ENCODE measurements at places on chromosomes 11 and 22.
A peak's percentile ranks its signal among the peaks of the same experiment; 100 is the strongest.

- DNase-seq = no peak
Observed at GRCh38 chr11:66437979-66438503, 607 bp downstream of the MRPL11 start.

DNA sequence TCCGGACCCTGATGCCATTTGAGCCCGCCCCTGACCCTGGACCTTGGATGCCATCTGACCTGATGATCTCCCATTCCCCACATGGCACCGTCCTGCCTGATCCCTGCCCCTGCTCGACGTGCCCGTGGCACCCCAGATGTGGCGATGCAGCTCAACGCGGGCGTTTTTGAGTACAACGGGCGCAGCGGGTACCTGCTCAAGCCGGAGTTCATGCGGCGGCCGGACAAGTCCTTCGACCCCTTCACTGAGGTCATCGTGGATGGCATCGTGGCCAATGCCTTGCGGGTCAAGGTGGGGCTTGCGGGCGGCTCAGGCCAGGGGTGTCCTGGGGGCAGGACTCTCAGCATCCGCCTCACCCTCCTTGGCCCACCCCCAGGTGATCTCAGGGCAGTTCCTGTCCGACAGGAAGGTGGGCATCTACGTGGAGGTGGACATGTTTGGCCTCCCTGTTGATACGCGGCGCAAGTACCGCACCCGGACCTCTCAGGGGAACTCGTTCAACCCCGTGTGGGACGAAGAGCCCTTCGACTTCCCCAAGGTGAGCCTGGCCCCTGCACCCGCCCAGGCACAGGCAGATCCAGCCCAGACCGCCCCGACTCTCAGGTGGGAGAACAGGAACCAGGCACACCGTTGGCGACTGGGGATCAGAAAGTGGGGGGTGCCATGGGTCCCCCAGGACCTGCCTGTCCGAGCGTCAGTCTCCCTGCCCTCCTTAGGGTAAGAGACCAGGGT lies 11.1 kb downstream of the PLCB3 start:
- no peak for DNase-seq

DNA sequence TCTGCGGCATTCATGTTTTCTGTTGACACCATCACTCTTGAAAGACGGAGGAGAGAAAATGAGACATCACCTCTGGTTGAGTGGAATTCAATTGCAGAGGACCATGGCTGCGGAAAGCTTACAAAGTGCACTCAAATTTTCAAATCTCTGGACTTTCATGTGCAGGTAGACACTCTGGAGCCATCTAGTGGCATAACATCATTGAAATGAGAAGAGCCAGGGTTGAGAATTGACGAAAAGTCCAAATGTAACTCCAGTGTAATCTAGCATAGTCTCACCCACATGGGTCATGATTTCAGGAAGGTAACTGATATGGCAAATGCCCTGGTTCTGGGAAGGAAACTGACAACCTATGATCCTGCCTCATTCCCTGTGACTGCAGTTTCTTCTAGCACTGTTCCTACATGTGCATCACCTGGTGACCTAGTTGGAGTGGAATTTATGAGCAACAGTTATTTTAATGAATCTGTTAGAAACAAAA lies 687.8 kb downstream of the KCNA4 start:
- no peak for DNase-seq

GRCh38 chr11:125568970-125569914 lies at the start of gene EI24:
EI24 (plus strand) TSS chr11:125569477; CDS start chr11:125572528, 3,051 bp downstream.
- peak; percentile 94 for DNase-seq

GRCh38 chr11:131666006-131666405 lies 295.6 kb downstream of the NTM start:
- no peak for DNase-seq

GRCh38 chr11:103594283-103594682 lies 442.2 kb upstream of the DDI1 start:
- DNase-seq = no peak

DNA sequence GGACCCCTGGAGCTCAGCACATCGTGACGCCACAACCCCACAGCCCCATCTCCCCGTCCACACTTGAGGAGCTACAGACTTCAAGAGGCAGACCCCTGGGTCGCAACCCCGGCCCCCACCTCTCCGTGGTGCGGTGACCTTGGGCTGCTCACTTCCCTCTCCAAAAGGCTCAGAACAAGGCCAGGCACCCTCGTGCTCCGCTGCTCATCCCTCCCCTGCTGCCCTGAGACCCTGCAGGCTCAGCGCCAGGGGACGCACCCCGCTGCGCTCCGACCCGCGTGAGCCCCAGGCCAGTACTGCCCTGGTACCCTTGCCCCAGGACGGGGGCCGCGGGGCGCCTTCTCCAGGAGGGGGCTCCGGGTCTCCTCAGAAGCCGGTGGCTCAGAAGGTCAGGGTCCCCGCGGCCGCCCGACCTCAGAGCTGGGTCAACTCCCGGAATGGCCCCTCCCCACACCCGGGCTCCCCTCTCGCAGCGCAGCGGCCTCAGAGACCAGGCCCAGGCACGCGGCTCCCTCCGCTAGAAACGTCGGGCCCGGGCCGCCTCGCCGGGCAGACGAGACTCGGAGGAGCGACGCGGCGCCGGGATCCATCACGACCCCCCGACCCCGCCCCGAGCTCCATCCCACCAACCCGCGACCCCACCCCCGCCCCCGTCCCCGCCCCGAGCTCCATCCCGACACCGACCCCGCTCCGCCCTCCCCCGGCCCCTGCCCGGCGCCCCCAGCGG lies 563 bp downstream of the GATD1 start:
- DNase-seq = peak; percentile 37

- no peak for DNase-seq
Observed at GRCh38 chr11:32386770-32387377, 48.5 kb downstream of the WT1 start.

DNA sequence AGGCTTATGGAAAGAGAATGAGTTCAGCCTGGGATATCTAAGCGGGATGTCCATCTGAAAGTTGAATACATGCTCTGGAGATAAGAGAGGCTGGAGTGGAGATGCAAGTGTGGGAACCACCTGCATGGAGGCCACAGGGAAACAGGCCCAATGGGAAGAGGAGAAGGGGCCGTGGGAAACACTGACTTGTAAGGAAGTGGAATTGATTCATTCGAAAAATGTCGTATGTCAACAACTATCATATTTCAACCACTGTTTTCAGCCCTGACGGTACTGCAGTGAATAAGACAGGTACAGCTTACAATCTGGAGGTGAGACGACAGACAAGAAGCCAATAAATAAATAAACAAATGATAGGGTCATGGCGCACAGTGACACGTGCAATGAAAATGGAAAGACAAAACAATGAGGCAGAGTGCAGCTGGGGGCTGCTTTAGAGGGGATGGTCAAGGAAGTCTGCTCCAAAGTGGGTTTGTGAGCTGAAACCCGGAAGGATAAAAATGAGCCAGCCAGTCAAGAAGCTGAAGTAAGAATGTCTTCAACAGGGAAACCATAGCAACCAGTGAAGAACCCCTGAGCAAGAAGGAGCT lies 35.9 kb downstream of the EFCAB6 start:
- DNase-seq = no peak

DNA sequence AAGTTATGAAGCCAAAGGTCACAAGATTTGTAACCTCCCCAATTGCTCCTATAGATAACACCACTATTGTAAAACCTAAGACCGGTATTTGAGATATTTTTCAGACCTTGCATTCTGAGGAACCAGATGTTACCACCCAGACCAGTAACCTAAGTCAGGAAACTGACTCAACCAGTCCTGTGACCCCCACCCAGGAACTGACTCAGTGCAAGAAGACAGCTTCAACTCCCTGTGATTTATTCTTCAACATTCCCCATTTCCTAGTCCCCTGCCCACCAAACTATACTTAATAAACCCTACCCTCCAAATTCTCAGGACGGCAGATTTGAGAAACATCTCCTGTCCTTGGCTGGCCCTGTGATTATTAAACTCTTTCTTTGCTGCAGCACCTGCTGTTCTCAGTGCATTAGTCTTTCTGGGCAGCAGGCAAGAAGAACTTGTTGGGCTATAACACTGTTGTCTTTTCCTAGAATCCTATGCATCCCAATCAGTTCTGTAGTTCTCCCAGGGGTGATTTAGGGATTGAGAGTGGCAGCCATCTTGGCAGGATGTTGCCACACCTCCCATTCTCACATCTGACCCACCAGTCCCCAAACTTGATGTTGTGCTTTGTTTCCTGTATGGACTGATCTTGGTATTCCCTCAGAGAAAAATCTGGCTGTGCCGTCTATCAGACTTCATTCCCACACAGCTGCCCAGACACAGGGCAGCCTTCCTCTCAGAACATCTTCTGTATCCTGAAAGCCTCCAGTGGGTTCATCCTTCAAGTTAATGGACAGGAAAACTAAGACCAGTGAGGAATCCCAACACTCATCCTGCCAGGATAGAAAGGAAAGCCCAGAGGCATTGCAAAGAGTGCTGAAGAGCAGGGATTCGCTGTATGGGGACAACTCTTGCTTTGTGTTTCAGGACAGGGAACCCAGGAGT lies 104.0 kb downstream of the PDE2A start:
- no peak for DNase-seq

DNA sequence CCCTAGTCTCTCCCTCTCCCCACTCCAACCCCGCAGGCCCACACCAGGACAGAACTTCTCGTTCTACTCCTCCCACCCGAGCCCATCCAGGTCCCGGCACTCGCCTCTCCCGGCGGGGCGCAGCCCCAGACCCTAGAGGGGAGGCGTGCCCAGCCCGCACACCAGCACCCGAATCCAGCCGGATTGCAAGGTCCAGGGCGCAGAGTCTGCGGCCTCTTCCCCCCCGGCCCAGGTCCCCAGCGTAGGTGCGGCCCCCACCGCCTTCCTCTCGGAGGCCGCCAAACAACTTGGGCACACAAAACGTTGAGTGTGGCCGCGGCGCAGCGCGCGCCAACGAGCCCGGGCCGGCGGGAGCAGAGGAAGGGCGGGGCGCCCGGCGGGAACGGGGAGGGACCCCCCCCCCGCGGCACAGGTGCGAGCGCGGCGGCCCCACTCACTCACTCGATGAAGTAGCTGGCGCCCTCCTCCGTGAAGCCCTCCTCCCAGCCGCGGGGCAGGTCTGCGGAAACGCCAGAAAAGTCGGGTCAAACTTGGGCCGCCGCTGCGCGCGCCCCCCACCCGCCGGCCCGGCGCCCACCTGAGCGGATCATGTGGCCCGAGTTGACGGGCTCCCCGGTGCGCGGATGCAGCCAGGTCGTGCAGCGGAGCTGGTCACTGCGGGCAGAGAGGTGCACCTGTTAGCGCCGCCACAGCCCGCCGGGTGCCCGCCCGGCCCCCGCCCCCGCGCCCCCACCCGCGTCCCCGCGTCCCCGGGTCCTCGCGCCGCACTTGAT lies 480 bp downstream of the PLEKHA7 start:
- DNase-seq = peak; percentile 30

DNA sequence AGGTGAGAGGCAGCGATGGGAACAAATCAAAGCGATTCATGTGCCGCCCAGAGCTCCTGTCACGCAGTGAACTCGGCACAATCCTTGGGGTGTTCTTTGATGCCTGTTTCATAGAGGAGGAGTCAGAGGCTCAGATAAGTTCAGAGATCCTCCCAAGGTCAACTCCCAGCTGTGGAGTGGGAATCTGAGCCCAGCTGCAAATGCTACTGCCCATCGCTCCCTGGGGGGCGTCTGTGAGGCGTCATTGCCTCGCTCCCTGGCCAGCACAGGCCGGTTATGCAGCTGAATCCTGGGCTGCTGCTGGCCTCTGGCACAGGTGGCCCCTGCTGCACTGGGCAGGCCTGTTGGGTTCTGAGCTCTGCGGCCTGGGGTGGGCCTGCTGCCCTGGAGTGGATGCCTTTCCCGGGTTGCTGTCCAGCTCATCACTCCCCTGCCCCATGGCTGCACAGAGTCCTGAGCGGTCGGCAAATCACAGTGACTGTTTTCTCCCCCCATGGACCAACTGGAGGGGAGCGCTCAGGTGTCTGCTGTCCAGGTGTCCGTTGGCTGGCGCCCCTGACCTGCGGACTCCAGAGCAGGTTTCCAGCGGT lies 36.3 kb upstream of the SHISAL1 start:
- DNase-seq = no peak

GRCh38 chr22:24176630-24177029 lies 4.7 kb upstream of the SUSD2 start:
- DNase-seq = no peak

- no peak for DNase-seq
Observed at GRCh38 chr11:118887206-118887605, 3.5 kb downstream of the CXCR5 start.

DNA sequence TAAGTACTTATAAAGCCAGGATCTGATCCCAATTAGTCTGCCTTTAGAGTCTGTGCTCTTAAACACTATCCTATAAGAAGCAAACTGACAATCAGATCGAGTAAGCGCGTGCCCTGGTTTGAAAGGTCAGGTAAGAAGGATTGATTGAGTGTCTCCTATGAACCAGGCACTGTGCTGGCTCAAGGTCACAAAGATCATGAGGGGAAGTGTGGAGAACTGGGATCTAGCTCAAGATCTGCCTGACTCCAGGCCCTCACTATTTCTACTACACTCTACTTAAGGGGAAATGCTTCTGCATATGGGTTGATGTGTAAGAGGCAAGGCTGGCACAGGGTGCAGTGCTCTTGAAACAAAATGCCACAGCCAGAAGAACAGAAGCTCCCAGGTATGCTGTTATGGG lies 77.0 kb downstream of the ME3 start:
- DNase-seq = no peak

DNA sequence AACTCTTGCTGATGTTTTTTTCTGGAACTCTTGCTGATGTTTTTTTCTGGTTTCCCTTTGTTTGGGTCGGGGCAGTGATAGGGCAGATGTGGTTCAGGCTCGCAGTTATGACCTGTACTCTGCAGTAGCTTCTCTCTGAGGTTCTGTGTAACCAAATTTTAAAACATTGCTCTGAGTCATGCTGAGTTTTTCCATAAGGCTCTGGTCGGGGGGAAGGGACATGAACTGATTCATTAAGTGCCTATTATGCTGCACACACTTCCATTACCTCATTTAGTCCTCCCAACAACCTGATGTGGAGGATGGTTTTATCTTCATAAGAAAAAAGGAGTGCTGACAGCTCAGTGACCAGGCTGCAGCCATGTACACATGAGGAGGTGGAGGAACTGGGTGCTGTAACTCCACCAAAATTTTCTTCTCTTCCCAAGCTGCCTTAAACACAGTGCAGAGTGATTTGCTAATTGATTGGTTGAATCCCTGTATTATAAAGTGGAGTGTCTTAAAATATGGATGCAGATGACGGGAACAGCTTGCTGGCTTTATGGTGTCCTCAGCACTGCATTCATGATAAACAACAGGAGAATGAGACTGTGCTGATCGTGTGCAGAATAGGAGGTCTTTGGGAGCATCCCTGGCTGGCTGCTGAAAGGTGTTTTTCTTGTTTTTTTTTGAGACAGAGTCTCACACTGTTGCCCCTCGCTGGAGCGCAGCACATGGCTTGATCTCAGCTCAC lies 19.1 kb downstream of the TNRC6B start:
- DNase-seq = peak; percentile 62
